RWPE1 (cell line): ENCODE measurements at places on chromosomes 13 and 19.

DNA sequence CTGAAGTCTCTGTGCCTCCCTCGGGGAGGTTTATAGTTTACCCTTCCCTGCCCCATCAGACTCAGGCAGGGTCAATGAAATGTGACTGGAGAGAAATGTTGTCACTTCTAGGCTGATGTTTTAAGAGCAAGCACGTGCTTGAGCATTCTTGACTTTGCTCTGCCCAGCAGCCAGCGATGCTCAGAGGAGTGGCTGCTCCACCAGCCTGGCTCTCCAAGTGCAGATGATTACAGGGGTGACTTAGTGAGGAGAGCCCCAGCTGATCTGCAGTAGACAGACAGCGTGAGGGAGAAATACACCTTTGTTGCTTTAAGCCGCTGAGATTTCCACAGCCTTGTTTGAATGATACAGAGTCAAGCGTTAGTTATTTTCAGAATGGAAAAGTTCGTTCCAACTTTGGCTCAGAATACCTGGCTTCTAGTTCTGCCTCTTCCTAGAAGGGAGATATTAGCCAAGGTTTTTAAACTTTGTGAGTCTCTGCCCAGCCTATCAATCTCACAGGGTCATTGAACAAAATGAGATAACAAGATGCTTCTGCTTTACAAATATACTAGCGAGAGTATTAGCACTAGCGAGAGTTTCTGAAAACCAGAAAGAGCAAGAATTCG lies 143.6 kb downstream of the OXGR1 start:
- no peak for DNase-seq

DNA sequence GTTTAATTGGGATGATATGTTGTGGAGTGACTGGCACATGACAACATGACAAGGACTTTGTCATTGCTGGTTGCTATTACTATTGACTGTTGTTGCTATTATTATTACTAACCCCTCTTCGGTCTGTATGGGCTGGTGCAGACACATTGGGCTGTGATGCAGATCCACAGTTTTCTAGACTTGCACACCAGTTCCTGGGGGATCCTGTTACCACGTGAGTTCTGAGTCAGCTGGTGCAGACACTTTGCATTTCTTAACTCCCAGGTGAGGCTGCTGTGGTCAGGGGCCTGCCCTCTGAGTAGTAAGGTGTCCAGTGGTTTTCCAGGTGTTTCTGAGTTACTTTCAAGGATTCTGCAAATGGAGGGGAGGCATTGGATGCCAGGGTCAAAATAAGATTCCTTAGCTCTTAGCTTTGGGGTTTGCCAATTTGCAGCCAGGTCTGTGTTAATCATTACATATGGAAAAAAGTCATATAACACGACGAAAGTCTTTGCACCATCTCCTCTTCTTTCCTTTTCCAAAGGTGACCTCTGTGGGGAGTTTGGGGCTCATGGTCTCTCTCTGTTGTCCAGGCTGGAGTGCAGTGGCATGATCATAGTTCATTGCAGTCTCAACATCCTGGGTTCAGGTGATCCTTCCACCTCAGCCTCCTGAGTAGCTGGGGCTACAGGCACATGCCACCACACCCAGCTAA lies 19.3 kb downstream of the BICRA start:
- DNase-seq = no peak

DNA sequence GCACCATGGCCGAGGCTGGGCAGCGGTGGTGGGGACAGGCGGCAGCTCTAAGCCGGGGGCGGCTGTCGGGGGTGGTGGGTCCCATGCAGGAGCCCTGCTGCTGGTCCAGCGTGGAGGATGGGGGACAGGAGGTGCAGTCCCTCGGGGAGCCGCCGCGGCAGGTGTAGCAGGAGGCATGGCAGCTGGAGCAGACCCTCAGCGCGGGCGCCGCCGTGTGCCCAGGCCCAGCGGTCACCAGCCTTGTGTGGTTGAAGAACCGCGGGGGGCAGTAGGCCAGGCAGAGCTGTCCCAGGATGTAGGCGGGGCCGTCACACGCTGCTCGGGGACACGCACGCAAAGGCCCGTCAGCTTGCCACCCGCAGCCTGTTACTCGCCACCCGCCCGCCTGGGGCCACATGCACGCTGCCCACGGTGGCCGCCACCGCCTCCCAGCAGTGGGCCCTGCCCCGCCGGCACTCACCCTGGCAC lies 2.9 kb upstream of the C19orf25 start:
- DNase-seq = no peak

DNA sequence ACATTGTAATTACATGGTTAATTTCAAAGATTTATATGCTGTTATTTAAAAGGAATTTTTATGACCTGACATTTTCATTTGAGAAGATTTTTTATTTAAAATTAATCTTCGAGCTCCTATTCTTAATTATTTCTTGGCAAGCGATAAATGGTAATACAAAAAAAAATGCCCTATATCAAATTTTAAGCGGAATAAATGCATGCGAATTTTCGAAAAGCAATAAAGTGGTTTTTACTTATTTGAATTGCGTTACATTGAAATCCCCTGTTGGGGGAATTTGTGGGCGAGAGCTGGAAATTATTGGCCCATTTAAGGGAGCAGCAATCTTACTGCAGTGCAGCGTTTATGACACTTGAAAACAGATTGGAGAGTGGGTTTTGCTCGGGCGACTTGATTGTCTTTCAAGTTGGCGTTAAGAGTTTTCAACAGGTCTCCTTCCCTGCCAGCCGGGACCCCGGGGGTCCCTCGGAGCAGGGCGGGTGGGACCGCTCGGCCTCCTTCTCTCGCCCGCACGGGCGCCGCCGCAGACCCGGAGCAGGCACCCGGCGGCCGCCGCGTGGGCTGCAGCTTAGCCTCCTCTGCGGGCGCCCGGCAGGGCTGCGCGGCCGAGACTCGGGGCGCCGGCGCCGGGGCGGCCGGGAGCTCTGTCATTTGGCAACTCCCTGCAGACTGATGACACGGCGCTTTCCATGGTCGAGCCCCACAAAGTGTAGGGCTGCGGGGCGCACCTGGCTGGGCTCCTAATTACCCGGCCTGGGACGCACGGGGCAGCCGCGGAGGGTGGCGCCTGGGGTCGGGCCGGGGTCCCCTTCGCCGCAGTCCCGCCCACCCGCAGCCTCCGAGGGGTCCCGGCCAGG lies 255.1 kb upstream of the SOX21 start:
- no peak for DNase-seq

DNA sequence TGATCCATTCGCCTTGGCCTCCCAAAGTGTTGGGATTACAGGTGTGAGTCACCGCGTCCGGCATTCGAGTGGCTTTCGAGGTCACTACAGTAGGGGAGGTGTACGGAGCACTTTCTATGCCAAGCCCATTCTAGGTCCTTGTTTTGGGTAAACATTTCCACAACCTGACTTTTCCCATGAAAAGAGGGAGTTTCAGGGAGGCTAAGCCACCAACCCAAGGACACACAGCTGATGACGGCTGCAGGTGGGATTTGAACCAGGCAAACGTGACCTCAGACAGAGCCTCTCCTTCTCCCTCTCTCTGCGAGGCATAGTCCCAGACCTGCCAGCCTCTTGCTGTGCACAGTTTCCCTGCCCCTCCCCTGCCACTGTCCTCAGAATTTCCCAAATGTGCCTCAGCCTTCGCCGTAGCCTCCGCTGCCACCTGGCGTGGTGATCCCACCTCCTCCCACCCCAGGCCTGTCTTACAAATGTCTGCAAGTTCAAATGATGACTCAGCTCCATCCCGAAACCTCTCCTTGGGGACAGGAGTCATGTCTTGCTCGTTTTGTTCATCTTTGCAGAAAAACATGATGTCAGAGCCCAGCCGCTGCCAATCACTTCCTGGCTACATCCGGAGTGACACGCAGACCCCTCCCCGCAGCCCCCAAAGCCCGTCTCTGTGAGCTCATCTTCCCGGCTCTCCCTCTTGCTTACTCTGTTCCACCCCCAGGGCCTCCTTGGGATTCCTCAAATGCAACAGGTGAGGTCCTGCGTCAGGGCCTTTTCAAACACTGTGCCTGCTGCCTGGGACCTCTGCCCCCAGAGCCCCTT lies 6.6 kb upstream of the GADD45B start:
- DNase-seq = no peak

DNA sequence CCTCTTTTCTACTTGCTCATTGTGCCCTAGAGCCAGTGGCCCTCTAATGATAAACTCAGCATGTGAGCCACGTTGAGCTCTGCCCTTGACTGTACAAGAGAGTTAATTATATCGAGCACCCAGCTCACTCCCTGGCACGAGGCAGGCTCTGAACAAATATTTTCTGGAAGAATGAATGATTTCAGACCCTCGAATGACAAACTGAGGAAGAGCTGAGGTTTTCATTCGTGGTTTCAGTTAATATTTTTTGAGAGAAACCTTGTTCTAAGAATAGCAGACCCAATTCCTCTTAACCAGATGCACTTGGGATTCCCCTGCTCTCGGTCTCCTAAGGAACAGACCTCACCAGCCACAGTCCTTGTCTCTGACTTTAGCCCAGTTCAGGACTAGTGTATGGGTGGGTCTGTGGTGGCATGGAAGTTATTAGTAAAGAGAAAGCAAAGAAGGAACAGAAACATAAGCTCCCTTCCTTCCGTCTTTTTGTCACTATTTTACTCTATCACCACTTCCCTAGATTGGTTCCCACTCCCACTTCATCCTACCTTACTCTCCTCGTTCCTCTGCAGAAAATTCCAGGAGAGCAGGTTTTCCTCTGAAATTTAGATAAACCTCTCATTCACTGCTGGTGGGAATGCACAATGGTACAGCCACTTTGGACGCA lies 22.1 kb upstream of the WDFY2 start:
- no peak for DNase-seq

- DNase-seq = no peak
Measured at GRCh38 chr13:49635599-49636433, 7.5 kb downstream of the ARL11 start.

DNA sequence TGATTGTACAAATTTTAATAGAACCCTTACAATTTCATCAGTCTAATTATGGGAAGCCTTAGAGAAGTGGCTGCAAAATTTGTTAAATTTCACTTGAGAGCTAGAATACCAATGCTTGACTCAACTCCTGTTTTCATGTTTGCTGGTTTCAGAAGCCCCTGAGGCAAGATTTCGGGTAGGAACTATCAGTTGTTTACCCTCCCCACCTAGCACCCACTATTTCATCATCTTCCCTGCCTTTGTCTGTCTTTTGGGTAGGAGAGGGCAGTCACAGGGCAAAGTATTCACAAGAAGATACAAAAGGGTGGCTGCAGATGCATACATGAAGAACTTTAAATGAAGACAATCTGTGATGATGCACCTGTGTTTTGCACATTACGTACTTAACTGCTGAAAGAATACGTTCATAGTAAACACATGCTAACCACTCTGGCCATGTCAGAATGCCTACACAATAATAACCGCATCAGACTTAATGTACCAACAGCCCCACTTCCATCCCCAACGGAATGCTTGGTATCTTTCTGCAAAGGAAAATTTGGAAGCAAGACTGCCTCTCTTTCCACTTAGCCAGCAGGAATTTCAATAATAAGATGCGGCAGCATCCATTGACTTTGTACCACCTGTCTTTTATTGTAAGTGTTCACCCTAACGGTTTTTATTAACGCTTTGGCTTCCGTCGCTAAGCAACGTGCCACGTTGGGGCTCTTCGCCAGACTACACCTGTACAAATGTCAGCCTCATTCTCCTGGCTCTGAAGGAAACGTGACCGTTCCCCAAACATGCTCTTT lies 30.4 kb downstream of the TPT1 start:
- no peak for DNase-seq
